ENCODE measurements at places on chromosomes 7 and 10.

- DNase-seq = no peak
Observed at GRCh38 chr7:88700725-88701124, 58.8 kb upstream of the ZNF804B start.

- no peak for DNase-seq
Observed at GRCh38 chr7:16803125-16803524, 1.7 kb downstream of the AGR2 start.

DNA sequence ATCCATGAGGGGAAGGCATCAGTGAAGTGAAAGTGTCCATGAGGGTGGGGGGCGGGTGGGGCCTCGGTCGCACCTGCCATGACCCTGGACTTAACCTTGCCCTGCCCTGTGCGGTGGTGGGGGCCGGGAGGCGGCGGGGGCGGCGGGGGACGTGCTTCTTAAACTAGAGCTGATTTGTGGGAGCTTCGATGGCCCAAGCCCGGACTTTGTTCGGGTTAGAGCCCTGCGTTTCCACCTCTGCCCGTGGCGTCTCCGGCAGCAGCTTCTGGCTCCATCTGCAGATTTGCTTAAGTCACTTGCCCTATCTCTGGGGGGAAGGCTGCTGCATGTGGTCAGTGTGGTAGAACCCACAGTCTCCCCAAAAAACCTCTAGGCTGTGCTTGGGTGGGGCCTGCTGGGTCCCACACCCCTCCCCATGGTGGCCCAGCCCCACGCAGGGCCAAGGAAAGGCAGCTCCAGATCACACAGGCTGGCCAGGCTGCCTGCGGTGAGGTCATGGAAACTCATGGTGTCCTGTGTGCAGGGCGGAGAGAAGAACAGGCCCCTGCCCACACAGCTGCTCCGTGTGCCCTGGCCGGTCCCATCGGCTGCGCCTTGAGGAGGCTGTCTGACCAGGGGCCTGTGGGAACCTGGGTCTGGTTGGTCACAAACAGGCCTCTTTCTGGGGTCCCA, 93.2 kb downstream of the INPP5A start:
- DNase-seq = no peak

DNA sequence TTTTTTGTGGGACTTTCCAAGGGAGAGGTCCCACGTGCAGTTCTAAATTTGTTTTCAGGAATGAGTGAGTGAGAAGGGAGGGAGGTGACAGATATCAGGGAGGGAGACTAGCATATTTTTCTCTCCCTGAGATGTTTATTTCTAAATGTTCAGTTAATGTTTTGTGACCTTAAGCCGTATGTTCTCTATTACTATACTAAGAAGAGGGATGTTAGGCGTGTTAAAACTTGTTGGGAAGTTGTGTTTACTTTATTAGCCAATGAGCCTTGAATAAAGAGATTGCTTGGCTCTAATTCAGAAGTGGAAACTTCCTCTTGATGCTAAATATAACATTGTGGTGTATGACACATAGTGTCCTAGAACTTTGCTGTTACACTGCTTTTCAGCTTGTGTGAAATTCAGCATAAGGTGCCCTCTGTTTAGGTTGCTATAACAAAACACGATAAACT, 37.3 kb downstream of the DNAH11 start:
- no peak for DNase-seq

DNA sequence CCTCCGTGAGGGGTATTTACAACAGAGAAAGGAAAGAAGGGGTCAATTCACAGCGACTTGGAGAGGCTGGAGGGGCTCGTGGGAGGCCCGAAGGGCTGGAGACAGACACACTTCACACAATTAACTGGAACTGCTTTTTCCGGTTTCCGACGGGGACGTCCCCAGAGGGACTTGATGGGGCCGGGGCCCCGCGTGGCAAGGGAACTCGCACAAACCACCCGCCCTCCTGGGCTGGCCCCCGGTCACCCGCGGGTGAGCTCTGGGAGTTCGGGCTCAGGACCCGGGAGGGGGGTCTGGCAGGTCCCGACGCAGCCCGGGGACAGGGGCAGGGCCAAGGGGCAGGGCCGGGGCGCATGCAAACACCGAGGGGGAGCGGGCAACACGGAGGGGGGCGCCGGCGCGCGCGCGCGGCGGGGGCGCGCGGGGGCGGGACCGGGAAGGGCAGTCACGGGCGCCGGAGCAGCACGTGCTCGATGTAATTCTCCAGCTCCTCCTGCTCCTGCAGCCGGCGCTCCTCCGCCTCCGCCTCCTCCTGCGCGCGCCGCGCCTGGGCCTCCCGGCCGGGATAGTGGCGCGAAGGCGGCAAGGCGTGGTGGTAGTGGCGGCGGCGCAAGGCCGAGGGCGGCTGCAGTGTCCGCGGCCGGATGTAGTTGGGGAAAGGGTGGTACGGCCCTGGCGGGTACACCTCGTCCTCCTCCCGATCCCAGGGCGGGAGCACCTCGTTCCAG, 2.7 kb downstream of the VGF start:
- no peak for DNase-seq

DNA sequence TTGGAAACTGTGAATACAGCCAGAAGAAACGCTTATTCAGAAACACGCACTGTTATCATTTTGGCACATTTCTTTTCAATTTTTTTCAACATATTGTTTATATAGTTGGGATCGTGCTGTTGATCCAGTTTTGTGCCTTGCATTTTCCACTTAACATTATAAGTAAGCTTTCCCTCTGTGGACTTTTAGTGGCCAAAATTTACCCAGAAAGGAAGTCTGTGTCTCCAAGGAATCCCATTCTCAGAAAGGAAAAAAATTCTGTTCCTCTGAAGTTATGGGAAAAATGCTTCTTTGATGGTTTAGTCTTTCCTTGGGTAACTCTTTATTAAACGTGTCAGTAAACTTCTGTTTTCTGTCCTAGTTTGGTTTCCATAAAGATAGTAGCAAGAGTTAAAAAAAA, 280.0 kb downstream of the REEP3 start:
- DNase-seq = no peak

DNA sequence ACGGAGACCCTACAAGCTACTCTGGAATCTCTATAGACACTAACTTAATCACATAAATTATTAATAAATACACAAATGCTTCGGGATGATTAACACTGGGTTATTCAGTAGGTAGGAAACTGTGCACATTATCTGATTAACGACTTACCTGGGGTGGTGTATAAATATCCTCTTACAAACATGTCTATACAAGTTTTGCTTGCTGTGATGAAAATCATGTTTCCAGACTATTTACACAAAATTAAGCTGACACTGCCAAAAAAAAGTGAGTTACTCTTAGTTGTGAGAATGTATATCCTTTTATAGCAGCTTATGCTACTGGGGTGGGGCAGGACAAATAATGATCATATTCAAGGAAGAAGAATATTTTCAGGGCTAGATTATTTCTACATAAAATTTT, 314.6 kb downstream of the C7orf25 start:
- no peak for DNase-seq

DNA sequence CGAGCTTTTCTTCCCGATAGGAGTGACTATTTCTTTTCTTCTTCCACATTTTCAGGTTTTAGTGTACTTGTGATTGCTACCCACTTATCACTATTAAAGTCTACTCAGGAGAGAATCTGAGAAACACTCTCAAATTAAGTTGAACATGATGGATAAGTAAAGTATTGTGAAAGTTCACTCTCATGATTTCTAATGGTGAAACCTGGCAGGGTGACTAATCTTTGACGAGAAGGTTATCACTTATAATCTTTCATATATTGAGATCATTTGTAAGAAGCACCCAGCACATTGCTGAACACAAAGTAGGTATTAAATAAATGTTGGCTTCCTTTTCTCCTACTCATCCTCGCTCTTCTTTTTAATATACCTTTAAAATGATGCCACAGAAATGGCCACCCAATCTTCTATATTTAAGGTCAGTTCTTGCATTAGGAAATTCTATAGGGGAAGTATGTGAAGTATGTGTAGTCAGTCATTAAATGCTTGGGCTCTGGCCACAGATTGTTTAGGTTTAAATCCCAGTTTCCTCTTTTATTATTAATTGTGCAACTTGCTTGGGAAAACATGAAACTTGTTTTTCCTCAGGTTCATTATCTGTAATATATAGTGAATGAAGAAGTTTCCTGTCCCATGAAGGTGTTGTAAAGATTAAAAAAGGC, 3.1 kb upstream of the CFTR start:
- DNase-seq = no peak

GRCh38 chr7:96344236-96344635, 22.3 kb upstream of the SLC25A13 start:
- no peak for DNase-seq

GRCh38 chr10:97444212-97444611, 1.6 kb downstream of the EXOSC1 start:
- DNase-seq = no peak

- no peak for DNase-seq
Observed at GRCh38 chr7:123712619-123713018, 36.2 kb downstream of the WASL start.

DNA sequence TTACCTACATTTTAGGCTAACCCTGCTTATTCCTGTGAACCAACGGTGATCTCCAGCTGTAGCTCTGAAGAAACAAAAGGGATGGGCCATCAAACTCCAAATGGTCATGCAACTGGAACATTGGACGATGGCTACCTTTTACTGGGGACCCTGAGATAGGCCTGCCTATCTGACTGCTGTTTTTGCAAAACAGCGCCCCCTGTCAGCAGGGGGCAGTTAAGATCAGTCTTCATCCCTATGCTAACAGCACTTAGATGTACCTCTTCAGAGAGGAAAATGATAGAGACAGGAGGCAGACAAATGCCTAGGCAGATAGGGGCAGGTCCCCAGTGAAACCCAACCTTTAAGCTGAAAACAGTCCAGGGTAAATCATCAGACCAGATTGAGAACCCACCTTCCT, 1085.4 kb upstream of the SORCS1 start:
- no peak for DNase-seq

DNA sequence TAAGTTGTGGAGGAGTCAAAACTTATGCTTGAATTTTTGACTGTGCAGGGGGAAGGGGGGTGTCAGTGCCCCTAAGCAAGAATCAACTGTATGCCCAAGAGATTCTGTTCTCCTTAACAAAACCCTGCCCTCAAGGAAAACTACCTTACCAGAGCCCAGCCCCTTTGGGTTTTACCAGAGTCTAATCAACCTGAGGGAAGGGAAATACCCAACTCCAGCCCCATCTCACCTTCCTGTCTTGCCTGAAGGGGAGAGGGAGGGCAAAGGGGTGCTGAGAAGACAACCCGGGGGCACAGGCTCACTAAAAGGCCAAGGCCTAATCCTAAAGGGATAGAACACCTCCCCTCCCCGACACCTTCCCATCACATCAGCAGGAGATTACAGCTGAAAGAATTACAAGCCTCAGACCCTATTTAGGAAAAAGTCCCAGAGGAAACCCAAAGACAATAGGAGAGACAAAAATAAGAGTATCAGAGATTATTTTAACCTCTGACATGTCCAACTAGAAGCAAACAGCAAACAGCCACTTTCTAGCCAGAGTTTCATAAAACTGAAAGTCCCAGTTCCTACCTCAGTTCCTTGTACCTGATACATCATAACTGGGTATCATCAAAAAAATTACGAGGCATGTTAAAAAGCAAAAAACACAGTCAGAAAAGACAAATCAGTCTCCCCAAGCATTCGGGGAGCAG, 26.8 kb upstream of the C7orf33 start:
- DNase-seq = no peak

- peak; percentile 16 for DNase-seq
Observed at GRCh38 chr7:141785706-141786552, 4.1 kb upstream of the TAS2R5 start.

DNA sequence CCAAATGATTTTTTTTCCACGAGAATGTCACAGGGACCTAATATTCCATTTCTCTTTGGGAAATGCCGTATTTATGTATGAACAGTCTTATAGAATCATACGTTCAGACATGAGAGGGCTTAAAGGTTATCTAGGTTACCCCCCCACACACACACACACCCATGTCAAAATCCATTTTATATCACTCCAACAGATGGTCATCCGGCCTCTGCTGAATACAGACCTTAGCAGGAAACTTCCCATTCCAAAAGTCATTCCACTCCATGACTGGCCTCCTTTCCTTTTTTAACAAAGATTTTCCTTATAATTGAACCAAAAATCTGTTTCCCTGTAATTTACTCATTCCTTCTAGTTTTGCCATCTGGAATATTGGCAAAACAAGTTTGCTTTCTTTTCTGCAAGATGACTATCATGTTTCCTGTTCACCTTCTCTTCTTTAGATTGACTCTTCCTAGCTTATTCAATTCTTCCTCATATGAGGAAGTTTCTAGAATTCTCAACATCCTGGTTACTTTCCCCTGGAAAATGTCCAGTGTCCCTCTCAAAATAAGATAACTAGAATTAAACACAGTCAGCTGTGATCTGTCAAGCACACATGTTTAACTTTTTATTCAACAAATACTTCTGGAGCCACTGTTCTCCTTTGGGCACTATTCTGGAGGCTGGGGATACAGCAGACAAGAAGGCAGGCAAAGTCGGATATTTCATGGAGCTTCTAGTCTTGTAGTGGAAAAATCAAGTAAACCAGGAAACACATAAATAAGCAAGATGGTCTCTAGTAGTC, 276.5 kb upstream of the LRGUK start:
- DNase-seq = no peak

DNA sequence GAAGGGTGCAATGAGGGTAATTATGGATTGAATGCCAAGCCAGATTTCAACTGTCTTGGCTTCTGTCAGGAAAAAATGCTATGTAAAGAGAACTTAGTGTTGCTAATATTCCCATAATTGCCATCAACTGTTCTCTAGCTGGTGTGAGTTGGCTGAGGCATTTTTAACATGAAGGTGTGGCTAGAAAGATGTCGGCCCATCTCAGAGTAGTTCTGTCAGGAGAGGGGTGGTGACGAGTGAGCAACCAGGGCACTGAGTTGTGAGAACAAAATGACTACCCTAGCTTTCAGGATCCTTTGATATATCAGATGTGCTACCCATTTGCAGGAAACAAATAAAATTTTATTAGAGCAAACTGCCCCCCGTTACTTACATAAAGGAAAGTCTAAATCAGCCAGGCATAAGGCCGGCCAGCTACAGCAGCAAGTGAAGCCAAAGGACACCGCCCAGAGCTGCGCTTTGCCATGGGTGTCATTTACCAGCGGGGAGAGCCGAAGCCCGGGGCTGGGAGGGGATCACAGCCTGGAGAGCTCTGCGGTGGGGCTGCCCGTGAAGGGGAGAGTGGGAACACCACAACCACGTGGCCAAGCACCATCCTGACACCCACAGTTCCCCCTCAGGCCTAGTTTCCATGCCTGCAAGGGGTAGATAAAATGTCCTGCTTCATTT, 141.4 kb downstream of the ICA1 start:
- DNase-seq = no peak

- no peak for DNase-seq
Observed at GRCh38 chr10:12322583-12323131, 26.7 kb upstream of the CAMK1D start.

Data from left renal pelvis (tissue), 4 donors.